ENCODE measurements at places on chromosomes 5 and 9.

GRCh38 chr5:32182463-32183063 lies 8.4 kb upstream of the GOLPH3 start:
- DNase-seq, result no peak

- no peak for DNase-seq
Measured at GRCh38 chr5:135030956-135031812, 2.8 kb downstream of the PITX1 start.

- no peak for DNase-seq
Measured at GRCh38 chr9:120372040-120372439, 207.9 kb downstream of the CDK5RAP2 start.

GRCh38 chr5:92769978-92770377 lies 811.0 kb downstream of the NR2F1-AS1 start:
- DNase-seq, result peak; percentile 53

DNA sequence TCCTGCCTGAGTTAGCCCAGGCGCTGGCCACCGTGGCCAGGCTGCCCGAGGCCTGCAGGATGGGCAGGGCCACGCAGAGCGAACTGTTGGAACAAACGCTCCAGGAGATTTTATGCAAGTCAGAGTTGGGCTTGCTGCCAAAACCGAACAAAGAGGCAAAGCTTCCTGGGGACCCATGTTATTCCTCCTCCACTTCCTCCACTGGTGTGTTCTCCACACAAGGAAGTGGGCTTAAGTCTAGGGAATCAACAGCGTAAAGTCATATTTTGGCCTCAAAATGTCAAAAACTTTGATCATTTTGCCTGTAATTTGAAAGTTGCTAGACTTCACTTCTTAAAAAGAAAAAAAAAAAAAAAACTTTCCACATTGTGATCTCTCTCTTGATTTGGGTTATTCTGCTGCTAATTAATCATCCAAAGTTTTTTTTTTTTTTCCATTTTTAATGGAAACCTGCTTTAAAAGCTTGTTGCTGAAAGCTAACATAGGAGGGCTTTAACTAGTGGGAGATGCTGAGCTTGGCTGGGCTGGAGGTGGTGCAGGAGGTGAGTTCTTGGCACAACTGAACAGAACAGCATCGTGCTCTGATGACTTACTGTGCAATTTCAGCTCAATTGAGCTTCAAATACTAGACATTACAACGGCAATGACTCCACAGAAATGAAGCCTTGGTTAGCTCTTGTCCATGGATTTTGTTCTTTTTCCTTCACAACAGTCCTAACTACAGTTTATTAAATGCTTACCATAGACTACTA lies 73.0 kb downstream of the PTPDC1 start:
- DNase-seq, result peak; percentile 60

- DNase-seq, result no peak
Measured at GRCh38 chr5:79954620-79955019, 36.4 kb downstream of the MTX3 start.

GRCh38 chr9:34279411-34279810 lies 49.7 kb downstream of the KIF24 start:
- DNase-seq, result no peak

GRCh38 chr5:147661541-147661940 lies 121.0 kb downstream of the JAKMIP2 start:
- DNase-seq, result peak; percentile 4

GRCh38 chr5:37869216-37869615 lies 29.4 kb upstream of the GDNF start:
- no peak for DNase-seq

DNA sequence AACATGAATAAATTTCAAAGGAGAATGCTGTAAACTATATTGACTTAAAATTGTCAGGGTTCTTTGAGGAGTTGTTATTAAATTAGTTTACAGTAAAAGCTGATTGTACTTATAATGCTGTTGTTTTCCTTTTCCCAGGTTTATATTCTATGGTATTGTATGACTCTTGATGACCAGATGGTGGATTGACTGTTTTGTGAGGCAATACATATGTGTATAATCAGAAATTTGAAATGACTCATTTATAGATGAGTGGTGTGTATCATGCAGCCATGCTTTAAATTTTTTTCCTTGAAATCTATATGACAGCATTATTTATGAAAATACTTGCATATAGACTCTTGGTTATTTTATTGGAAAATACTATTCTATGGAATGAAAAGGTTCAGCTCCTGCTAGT lies 195.3 kb downstream of the CNTLN start:
- DNase-seq, result no peak

- DNase-seq, result no peak
Measured at GRCh38 chr9:72210522-72210921, 61.3 kb downstream of the GDA start.

DNA sequence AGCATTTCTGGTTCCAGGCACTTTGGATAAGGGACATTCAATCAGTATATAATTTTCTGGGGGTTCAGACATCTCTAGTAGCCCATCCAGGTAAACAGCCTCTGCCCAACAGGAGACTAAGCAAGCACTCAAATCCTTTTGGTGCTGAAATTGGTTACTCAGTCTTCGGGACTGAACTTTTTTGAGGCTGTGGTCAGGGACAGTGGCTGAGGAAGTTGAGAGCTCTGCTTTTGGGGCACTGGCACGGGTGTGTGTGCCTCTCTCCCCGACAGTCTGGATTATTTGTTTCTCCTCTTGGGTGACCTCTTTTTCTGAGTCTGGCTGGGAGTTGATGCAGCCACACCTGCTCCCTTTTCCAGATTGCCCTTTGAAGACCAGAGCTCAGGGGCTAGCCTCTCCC lies 47.6 kb downstream of the ACER2 start:
- DNase-seq, result no peak

GRCh38 chr9:133560311-133560710 lies 25.8 kb downstream of the ADAMTSL2 start:
- DNase-seq, result no peak

DNA sequence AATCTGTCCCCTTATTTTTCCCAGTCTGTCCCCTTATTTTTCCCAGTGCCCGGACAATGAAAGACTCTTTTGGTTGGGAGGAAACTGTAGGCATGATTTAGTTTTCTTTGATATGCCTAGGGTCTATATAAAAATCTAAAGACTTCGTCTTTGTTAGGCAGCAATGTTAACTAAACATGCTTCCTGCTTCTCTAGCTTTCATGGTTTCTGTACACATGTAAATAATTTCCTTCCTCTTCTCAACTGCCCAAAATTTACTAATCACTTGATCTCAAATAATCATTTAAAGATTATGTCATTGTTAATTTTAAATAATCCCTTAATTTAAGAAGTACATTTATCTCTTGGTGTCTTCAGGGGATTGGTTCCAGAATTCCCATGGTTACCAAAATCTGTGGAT lies 47.8 kb upstream of the RAPGEF6 start:
- no peak for DNase-seq

DNA sequence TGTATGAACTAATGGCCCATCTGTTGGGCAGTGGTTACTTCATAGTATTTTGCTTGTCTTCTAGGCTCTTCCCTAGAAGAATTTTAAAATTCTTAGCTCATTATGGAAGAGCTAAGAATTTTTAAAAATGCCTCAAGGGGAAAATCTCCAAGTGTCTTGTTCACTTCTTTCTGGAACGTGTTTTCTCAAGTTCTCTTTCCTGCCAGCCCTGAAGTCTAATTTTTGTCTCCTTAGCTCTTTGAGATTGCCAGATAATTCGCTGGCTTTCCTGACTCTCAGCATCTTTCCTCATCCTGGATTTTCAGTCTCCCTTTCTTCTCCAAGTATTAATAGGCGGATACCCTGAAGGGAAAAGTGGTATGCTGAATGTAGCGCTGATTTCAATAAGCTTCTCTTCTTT lies 395.4 kb downstream of the ARRDC3 start:
- DNase-seq, result no peak

DNA sequence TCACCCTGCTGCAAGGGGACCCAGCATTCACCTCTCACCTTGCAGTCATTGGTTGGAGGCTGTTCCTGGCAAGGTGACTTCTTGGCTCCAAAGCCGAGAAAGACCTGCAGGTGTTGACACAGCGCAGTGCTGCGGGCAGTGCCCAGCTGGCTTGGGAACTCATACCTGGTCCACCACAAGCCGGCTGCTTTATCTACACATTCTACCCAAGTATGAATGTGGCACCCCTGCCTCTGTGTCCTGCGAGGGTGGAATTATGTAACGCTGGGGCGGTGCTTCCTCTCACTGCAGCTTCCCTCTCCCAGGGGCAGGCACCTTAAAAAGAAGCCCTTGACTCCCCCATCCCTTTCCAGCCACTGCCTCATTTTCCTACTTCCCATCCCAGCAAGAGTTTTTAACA lies 2.5 kb upstream of the ZMYND19 start:
- DNase-seq, result no peak

DNA sequence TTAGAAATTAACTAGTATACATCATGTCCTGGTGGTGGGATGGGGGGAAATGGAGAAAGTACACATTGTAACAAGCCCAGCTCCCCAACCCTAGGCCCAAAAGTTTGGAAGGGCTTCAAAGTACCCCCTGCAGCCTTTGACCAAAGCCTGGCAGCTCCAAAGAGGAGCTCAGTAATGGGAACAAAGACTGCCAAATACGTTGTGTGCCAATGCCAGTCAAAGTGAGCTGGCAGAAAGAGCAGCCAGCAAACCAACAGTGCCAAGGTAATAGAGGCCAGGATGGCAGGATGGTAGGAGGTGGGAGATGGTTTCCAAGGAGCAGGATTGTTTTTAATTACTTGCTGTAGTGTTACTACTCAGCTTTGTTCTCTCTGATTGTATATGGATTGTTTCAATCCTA lies 248.3 kb downstream of the COX7C start:
- DNase-seq, result no peak

GRCh38 chr5:68288707-68289134 lies 73.2 kb downstream of the PIK3R1 start:
- DNase-seq, result no peak

- DNase-seq, result no peak
Measured at GRCh38 chr5:133742431-133742988, 130.2 kb upstream of the FSTL4 start.

DNA sequence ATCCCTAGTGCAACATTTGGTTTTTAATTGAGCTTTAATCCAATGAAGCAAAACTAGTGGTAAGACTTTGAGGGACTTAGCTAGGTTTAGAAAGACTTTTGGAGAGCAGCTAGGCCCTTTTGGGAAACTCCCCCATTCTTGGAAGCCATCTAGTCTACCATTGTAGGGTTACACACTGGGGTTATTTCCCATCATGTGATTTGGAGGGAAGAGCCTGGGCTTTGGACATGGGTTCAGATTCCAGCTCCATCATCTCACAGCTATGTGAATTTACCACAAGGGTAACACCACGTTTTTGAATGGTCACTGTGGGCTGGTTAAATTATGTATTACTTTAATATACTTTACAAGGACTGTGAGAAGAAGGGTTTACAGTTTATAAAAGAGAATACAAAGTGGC lies 18.3 kb upstream of the TNFSF15 start:
- no peak for DNase-seq

DNA sequence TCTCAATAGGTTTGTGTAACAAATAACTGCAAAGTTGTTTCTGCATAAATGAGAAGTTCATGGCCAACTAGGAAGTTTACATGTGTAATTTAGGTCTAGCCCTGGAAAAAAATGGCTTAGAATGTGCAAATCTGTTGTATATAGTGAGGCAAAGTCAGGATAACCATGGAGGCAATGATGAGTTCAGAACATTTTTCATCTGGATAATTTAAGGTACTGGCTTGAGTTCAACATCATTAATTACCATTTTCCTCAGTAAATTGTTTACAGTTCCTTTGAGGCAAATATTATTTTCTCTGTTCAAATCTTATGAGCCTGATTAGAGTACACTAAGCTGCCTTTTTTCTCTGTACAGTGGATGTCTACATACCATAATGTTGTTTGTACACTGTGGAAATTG lies 1259.0 kb upstream of the NUDT12 start:
- no peak for DNase-seq

- DNase-seq, result no peak
Measured at GRCh38 chr5:172038167-172038566, 31.7 kb upstream of the FBXW11 start.

- no peak for DNase-seq
Measured at GRCh38 chr5:134637116-134637721, 4.6 kb upstream of the SAR1B start.

- no peak for DNase-seq
Measured at GRCh38 chr5:176921714-176922113, 22.6 kb upstream of the HK3 start.

DNA sequence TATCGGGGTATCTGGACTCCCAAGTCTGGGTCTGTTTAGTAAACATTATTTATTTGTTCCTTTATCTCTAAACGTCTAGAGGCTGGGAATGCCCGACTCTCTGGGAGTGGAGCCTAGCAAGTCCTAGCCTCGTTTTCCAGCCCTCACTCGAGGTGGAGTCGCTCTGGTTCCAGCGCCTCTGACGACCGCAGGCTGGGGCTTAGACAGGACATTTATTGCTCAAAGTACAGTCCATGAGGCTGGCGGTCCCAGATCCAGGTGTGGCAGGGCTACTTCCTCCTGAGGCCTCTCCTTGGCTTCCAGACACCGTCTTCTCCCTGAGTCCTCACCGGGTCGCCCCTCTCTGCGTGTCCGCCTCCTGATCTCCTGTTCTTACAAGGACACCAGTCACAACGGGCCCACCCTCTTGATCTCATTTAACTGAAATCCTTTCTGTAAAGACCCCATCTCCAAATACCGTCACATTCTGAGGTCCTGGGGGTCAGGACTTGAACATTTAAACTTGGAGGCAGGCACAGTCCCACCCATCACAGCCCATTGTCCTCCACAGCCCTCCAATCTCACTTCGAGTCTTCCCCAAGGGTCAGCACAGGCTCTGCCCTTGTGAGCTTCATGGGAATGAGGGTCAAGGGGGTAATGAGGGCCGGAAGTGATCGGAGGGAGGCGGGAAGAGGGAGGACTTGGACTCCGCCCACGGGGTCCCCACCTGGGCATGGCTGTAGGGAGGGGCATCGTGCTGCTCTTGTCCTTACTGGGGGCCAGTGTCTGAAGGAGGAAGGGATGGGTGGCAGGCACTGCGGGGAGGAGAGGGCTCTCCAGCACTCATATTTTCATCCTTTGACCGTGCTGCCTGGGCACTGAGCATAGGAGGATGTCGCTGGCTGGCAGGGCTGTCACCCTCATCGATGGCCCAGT lies 12.2 kb upstream of the CLPTM1L start:
- DNase-seq, result no peak

- no peak for DNase-seq
Measured at GRCh38 chr5:123455095-123455494, 31.9 kb upstream of the CEP120 start.

DNA sequence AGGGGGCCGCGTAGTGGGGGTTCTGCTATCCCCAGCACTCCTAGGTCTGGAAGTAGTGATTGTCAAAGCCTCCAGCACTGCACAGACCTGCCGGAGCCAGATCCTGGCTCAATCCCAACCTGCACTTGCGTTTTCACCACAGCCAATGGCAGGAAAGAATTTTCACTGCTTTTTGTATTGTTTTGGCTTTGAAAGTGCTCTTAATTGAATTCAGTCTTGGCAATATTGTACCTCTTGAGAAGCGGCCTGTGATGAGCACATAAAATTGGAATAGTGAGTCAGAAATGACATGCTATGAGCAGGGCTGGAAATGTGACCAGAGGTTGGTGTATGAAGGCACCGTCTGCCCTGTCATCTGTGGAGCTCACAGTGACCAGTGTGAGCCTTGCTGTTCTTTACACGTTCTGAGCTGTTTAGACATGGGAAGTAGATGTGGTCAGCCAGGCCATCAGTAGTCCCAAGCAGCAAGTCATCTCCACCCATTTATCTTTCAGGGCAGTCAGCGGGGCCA lies 41.5 kb downstream of the SECISBP2 start:
- no peak for DNase-seq

GRCh38 chr5:96595300-96596090 lies 66.7 kb upstream of the CAST start:
- DNase-seq, result no peak

GRCh38 chr9:71755230-71755629 lies 13.1 kb downstream of the CEMIP2 start:
- no peak for DNase-seq

- no peak for DNase-seq
Measured at GRCh38 chr5:161369022-161369421, 177.5 kb downstream of the GABRB2 start.

All from skeletal muscle cell (primary cell).